Psoas muscle (tissue), 8 donors: ENCODE measurements at places on chromosomes 11 and 22. TPM values are rescaled to one million over a fixed set of nuclear protein-coding genes. Genes with fewer than 3 reads are reported as not detected.

DNA sequence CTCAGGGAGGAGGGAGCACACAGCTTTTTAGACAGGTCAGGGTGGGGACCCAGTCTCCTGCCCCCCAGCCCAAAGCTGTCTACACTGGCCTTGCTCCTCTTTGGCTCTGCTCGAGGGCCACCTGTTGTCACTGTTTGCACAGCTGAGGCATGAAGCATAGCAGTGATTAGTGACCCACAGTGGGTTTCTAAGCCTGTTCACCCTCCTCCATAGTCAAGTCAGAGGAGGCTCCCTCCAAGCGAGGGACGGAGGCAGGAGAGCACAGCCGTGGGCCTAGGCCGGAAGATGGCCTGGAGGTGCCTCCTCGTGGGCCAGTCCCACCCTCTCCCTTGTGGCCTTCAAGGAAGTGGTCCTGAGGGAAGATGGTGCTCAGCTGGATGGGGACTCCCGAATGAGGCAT is 241.1 kb downstream of the GRIK4 start:
- no peak overlapping the region for H3K4me3 ChIP-seq
- no peaks in the 10 kb centered on the region for H3K4me1 ChIP-seq
- DNase-seq, result no peak
- no peaks in the 10 kb centered on the region for H3K36me3 ChIP-seq
- H3K27ac ChIP-seq, result no peak overlapping the region

DNA sequence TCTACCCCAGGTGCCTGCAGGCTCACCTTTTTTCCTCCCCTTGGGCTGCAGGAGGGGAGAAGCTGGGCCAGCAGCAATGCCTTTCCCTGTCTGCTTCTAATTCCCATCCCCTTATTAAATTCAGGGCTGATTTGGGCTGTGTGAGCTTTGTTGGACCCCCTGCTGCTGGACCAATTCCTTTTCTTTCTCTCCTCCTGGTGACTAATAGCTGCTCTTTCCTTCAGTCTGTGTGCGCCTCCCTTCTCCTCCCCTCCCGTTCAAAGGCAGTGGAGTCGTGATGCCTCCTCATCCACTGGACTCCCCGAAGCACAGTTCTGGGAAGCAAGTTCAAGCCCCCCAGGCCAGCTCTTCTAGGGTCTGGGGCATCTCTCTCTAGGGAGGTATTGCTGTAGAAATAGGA is 567.9 kb upstream of the CADM1 start:
- no peak for DNase-seq
- no peaks in the 10 kb centered on the region for H3K36me3 ChIP-seq
- no peaks in the 10 kb centered on the region for H3K4me1 ChIP-seq
- H3K27me3 ChIP-seq, result no peaks in the 10 kb centered on the region

GRCh38 chr11:115398333-115399080 is 105.7 kb downstream of the CADM1 start:
- no peak overlapping the region for H3K27ac ChIP-seq
- H3K4me1 ChIP-seq, result no peaks in the 10 kb centered on the region
- DNase-seq, result no peak
- no peaks in the 10 kb centered on the region for H3K27me3 ChIP-seq
- no peak overlapping the region for H3K4me3 ChIP-seq

LGR4 gene
- total RNA-seq, result 15.2 TPM

DNA sequence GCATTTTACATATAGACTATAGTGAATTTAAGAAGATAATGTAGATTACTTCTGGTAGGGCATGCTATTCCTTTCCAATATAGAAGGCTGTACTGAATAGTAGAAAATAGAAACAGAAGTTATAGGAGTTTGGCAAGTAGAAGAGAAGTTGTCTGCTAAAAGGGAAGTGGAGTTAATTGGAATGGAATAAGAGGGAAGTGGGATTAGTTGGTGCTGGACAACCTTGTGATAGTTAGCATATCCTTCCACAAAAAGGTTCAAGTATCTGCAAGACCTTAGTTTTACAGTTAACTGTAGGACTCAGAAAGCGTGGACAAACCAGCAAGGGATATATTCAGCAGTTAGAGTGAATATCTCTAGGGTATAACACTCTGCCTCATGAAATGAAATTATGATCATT is 185.5 kb downstream of the SWAP70 start:
- peaks cover 7% of the 10 kb centered on the region for H3K36me3 ChIP-seq
- no peaks in the 10 kb centered on the region for H3K4me1 ChIP-seq
- H3K4me3 ChIP-seq, result no peak overlapping the region
- DNase-seq, result no peak
- no peaks in the 10 kb centered on the region for H3K27me3 ChIP-seq

TESMIN gene
- 0.32 TPM for total RNA-seq

DNA sequence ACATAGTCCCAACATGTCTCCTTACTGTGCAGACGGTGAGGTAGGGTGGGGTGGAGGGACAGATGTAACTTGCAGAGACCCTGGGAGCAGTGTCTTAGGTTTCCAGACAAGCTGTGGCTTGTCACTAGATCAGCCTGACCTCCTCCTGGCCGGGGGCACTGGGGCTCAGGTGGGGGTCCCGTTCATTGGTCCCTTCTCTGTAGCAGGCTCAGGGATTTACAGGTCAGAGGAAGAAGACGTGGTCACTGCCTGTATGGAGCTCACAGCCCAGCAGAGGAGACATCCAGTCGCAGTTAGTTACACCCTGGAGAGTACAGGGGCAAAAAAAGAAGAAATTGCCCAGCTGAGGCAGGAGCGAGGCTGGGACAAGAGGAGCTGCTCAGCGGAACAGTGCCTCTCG is 22.0 kb upstream of the TUB start:
- DNase-seq, result no peak
- H3K4me1 ChIP-seq, result peaks cover 17% of the 10 kb centered on the region
- no peak overlapping the region for H3K4me3 ChIP-seq
- H3K27ac ChIP-seq, result no peak overlapping the region
- no peaks in the 10 kb centered on the region for H3K36me3 ChIP-seq
- H3K27me3 ChIP-seq, result no peaks in the 10 kb centered on the region

- no peak for DNase-seq
- no peak overlapping the region for H3K4me3 ChIP-seq
- no peak overlapping the region for H3K27ac ChIP-seq
- H3K4me1 ChIP-seq, result no peaks in the 10 kb centered on the region
- no peaks in the 10 kb centered on the region for H3K27me3 ChIP-seq
- no peaks in the 10 kb centered on the region for H3K36me3 ChIP-seq
These were observed 100.6 kb downstream of the FBXO7 start for GRCh38 chr22:32574958-32575910.

VSIG10L2 gene
- not detected for total RNA-seq

TMEM218 gene
- total RNA-seq, result 5.7 TPM
